Activated CD8-positive, alpha-beta T cell treated with anti-CD3 and anti-CD28 coated beads, Interleukin-2, amount 10 ng/mL, durations not matched to agents 7 days and 5 days (primary cell): ENCODE measurements at places on chromosomes 7 and 10. TPM values are rescaled to one million over a fixed set of nuclear protein-coding genes. Genes with fewer than 3 reads are reported as not detected.

The SFRP4 gene
- not detected for total RNA-seq

The AMPH gene
- not detected for total RNA-seq

GRCh38 chr7:4331711-4332110, 350.4 kb upstream of the FOXK1 start:
- H3K27me3 ChIP-seq, result no peaks in the 10 kb centered on the region
- H3K27ac ChIP-seq, result no peak overlapping the region
- no peak overlapping the region for H3K4me3 ChIP-seq
- no peaks in the 10 kb centered on the region for H3K4me1 ChIP-seq
- H3K36me3 ChIP-seq, result no peaks in the 10 kb centered on the region

DNA sequence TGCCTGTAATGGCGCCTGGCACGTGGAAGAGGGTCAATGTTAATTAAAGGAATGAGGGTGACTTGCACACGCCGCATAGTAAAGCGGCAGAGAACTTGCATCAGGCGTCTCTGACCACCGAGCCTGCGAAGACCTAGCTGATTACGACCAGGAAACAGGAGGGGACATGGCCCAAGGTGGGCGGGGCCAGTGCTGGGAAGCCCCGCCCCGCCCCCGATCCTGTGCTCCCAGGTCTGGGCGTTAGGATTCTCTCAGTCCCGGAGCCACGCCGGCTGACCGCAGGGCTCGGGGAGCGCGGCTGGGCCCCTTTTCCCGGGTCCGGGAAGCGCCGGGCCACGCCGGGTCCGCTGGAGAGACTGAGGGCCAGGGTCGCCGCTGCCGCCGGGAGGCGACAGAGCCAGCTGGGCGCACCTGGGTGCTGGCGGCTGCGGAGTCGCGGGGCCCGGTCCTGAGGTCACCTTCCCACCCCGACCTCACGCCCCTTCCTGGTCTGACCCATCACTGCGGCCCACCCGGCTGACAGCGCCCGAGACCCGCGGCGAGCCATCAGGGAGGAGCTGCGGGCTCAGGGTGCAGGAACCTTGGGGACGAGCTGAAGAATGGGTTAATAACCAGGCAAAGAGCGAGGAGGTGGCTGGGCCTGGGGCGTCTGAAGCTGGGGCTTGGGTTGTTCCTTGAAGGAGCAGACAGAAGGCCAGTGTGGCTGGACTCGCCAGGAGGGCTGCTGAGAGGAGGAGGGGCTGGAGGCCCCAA, 23.0 kb upstream of the GRID1 start:
- no peak for DNase-seq
- no peak overlapping the region for H3K27ac ChIP-seq
- H3K4me3 ChIP-seq, result peak overlapping the region; percentile 72

DNA sequence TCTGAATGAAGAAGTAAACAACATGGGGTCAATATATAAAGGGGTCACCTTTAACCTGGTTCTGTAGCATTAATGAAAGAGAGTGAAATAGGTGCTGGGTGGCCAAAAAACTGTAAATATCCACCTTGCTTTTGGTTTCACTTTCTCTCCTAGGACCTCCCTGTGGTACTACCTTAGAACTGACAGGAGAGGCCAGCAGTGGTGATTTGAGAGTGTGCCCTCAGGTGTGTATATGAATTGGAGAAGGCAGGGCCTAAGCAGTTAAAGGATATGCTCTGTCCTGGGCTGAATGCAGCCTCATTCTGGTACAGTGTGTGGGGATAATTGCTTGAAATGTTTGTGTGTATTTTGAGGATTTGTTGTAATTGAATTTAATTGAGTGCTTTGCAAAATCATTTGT, 62.0 kb downstream of the BBS9 start:
- H3K4me1 ChIP-seq, result peaks cover 13% of the 10 kb centered on the region
- no peaks in the 10 kb centered on the region for H3K27me3 ChIP-seq
- peak overlapping the region; percentile 41 for H3K27ac ChIP-seq
- DNase-seq, result peak; percentile 47
- no peak overlapping the region for H3K4me3 ChIP-seq
- no peaks in the 10 kb centered on the region for H3K36me3 ChIP-seq
